ENCODE measurements at places on chromosomes 11 and 22.
A peak's percentile ranks its signal among the peaks of the same experiment; 100 is the strongest.

DNA sequence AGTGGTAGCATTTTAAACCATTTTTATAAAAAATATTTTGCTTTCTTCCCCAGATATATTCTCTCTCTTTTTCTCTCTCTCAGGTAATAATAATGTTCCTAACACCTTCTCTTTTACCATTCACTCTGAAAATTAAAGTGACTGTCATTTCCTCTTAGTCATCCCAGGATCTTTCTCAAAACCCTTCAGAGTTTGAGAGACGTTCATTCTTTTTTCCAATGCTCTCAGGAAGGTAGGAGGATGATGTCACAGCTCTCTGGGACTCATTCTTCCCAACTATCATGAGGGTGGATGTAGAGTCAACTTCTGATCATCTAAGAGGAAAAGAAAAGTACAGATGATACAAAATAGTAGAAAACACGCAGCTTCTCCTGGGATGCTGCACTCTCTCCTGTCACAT is 60.2 kb upstream of the CRTAM start:
- DNase-seq: peak; percentile 29

DNA sequence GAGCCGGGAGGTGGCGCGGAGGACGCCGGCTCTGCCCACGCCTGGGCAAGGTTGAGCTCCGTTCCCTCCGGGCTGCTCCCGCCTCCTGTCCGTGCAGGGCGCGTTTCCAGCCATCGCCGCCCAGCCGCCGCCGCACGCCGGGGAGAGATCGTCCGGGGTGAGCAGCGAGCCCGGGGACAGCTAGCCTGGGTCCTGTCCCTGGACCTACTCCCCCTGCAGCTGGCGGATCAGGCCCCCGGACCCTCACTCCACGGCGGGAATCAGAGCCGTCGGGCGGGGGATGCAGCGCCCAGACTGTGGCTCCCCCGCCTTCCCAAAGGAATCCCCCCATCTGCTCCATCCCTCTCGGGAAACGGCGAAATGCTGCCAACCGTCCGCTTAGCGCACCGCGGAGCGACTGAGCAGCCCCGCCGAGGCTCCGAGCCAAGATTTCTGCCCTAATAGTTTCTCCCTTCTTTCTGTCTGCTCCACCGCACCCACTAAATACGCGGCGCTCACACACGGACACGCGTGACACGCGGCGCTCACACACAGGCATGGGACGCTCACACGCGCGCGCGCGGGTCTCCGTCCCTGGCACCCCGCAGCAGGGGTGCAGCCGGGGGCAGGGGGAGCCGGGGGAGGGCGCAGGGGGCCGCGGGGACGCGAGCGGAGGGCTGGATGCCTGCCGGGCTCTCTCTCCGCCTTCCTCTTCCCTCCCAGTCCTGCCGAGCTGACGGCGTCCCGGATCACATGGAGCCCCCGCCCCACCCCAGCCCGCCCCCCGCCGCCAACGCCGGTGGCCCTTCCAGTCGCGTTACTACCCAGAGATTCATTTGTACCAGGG is at the start of gene KCNJ5:
KCNJ5 (plus strand) TSS at position 814 of the 826 bp plus-strand sequence. CDS start 19,918 bp downstream, outside the sequence.
- no peak for DNase-seq

- no peak for DNase-seq
Measured at GRCh38 chr22:43004362-43005035, 10.4 kb downstream of the PACSIN2 start.

GRCh38 chr11:65141896-65142494 is 7.7 kb upstream of the SYVN1 start:
- no peak for DNase-seq

GRCh38 chr11:114890038-114890437 is 211.7 kb downstream of the NXPE2 start:
- DNase-seq: no peak

DNA sequence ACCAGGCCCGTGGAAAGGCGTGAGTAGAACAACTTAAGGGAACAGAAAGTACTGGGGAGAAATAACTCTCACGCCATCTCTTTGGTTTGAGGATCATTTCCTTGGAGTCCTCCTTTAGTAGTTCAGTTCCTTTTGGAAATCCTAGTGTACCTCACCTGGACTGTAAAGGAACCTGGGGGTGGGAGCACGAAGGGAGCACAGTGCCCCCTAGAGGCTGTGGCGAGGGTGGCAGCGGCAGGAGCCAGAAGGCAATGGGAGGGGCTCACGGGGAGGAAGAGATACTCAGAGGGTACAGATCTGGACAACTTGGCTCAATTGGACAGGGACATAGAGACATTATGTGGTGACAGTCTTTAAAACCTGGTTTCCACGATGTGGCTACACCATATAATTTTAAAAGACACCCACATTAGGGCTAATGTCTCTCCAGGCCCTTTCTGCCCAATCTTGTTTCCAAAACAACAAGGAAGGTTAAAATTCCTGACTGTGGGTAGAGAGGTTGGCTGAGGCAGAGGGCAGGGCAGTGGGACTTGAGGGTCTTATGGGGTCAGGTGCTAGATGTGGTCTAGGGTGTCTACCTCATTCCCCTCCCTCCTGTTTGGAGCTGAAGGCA is 87.0 kb downstream of the CSNK2A3 start:
- no peak for DNase-seq

- no peak for DNase-seq
Measured at GRCh38 chr22:47623066-47623762, 860.8 kb downstream of the TBC1D22A start.

GRCh38 chr22:35510481-35510934 is 30.1 kb upstream of the RASD2 start:
- DNase-seq: no peak

DNA sequence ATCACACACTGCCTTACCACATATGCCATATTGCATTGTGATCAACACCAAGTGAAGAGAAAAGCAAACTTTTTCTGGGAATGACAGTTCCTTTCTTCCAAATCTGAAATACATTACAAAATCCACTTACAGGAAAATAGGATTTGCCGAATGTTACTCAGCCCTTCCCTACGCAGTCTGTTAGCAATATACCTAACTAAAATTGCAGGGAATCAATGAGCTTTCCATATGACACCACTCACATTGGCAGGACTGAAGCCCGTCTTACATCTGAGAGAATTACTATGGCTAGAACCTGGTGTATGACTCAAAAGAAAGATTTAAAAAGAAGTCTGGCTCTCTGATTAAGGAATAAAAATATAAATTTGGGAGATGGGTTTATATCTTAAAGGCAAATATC is 136.0 kb downstream of the LRRC4C start:
- no peak for DNase-seq

DNA sequence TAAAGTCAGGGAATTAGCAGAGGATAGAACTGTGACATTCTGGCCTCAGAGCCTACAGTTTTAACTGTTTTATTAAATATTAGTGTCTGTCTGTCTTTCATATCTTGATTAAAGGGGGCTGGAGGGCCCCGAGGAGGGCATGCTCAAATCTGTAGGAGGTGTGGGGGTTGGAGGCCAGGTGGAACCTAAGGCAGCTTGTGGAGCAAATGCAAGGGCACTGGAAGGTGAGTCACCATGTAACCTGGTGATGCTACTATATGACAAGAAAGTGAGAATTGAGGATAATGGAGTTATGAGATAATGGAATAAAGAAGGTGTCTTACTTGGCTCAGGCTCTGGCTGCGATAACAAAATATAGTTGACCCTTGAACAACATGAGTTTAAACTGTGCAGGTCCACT is 27.3 kb upstream of the TMEM86A start:
- no peak for DNase-seq

DNA sequence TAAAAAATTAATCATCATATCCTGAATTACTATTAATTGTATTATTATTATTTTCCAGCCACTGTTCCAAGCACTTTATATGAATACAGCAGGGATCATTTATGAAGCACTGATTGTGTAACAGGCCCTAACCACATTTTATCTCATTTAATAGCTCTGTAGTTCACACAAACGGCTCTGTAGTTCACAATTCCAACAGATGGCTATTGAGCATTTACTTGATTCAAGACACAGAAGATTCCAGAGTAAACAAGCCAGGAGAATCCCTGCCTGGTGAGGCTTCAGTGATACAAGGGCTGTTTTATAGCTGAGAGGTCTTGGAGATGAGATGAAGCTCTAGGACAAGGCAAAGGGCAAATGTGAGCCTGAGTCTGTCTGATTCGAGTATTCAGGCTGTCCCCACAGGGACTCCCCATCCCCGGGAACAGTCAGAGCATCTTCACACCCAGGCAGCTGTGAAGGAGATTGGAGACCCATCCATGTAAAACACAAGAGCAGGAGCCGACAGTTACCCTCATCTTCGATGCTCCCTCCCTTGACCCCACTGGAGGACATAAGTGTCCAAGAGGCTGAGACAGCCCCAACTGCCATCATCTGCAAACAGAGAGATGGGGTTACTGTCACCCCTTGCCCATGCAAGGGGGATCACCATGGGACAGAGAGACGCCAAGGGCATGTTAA is 222.5 kb downstream of the MN1 start:
- DNase-seq: no peak

- no peak for DNase-seq
Measured at GRCh38 chr22:44711690-44712555, 9.9 kb downstream of the PRR5 start.

DNA sequence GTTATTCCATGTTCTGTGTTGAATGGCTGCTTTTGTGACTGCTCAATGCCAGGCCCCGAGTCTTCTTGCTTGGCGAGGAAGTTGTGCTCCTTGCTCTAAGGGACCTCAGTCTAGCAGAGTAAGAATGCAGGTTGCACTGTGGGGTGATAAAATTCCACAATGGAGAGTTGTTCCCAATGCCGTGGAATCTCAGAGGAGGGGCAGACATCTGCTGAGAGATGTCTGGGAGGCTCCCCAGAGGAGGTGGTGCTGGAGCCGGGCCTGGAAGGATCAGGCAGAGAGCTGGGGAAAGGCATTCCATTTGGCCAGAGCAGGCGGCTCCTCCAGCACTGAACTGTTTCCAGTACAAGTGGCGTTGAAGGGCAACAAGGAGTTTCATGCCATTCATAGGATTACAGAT is 55.2 kb downstream of the ST3GAL4 start:
- DNase-seq: no peak

DNA sequence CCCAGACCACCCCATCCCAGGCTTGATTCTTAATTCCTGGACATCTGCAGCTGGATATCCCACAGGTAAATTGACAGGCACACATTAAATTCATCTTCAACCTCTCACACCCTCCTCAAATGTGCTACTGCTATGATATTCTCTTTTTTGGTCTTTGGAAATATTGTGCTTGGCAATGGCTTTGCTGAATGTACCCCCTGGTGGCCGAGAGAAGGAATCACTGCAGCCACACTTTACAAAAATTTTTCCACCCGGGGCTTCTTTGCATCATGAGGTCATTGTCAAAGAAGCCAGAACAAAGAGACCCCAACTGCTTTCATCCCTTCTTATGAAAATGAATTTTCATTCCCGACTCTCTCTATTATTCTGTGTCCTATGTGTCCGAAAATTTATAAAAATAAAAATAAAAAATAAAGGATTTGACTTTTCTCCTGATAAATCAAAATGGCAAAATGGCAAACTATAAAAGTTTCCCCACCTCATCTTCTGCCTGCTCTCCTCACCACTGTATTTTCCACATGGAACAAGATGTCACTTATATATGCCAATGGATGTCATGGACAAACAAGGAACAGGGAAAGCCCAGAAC is 15.0 kb upstream of the CYB5R2 start:
- DNase-seq: peak; percentile 51

- DNase-seq: peak; percentile 21
Measured at GRCh38 chr22:40498420-40499208, 128.2 kb downstream of the SGSM3 start.

DNA sequence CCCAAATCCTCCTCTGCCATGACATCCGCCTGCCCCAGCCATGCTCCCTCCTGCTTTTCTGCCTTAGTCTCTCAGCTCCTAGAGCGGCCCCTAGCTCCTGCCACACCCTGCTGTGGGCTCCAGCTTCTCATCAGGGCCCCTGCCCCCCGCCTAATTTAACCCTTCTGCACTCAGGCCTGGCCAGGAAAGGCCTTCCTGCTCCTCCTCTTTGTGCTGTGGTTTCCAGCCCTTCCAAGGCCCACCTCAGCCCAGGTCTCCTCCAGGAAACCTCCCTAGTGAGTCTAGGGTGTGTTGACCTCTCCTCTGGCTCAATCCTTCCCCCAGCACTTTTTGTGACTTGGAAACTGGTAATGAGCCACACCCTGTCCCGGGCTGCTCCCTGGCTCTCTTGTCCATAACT is 11.3 kb downstream of the PTPN5 start:
- no peak for DNase-seq

DNA sequence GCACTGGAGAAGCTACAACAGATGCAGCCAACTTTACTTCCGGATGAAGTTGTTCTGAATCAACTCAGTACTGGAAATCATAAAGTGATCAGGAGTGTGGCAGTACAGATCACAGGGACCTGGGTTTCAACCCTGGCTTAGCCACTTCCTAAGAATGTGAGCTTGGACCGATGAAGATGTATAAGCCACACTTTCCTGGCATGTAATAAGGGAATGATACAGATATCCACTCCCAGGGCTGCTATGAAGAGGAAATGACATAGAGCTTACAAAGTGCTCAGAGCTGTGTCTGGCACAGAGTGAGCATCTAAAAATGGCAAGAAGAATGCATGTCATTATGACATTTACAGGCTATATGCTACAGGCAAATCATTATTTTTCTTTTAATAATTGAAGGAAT is 378.7 kb downstream of the NTM start:
- DNase-seq: no peak

GRCh38 chr11:75383246-75383645 is 16.1 kb upstream of the RPS3 start:
- no peak for DNase-seq

GRCh38 chr11:47378010-47378835 is at the start of gene SPI1:
Gene SPI1 (minus strand): TSS chr11:47378547. CDS start chr11:47378353, 194 bp downstream.
- no peak for DNase-seq

DNA sequence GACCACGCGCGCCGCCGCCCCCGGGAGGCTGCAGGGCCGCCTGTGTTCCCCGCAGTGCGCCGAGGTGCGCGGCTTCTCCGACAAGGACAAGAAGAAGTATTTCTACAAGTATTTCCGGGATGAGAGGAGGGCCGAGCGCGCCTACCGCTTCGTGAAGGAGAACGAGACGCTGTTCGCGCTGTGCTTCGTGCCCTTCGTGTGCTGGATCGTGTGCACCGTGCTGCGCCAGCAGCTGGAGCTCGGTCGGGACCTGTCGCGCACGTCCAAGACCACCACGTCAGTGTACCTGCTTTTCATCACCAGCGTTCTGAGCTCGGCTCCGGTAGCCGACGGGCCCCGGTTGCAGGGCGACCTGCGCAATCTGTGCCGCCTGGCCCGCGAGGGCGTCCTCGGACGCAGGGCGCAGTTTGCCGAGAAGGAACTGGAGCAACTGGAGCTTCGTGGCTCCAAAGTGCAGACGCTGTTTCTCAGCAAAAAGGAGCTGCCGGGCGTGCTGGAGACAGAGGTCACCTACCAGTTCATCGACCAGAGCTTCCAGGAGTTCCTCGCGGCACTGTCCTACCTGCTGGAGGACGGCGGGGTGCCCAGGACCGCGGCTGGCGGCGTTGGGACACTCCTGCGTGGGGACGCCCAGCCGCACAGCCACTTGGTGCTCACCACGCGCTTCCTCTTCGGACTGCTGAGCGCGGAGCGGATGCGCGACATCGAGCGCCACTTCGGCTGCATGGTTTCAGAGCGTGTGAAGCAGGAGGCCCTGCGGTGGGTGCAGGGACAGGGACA is 2.7 kb downstream of the NLRP6 start:
- no peak for DNase-seq

DNA sequence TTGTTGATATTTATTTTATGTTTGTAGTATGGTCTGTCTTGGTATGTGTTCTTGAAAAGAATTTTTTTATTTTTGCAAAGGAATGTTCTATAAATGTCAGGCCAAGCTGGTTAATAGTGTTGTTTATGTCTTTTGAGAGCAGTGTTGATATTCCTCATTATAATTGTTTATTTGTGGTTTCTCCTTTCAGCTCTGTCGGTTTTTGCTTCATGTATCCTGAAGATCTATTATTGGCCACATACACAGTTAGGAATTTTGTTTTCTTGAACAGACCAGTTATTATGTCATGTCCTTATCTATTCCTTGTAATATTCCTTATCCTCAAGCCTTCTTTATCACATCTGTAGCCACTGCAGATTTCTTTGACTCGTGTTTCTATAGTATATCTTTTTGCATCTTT is 56.5 kb downstream of the PDHX start:
- DNase-seq: no peak
